SHP77 treated with DMSO at 0.1 percent for 48 hours (cell line): ENCODE measurements at places on chromosomes 13 and 19.

- no peak for DNase-seq
Observed at GRCh38 chr13:27130979-27131623, 40.5 kb downstream of the USP12 start.

GRCh38 chr13:80903911-80904310 lies 563.0 kb upstream of the SPRY2 start:
- no peak for DNase-seq

DNA sequence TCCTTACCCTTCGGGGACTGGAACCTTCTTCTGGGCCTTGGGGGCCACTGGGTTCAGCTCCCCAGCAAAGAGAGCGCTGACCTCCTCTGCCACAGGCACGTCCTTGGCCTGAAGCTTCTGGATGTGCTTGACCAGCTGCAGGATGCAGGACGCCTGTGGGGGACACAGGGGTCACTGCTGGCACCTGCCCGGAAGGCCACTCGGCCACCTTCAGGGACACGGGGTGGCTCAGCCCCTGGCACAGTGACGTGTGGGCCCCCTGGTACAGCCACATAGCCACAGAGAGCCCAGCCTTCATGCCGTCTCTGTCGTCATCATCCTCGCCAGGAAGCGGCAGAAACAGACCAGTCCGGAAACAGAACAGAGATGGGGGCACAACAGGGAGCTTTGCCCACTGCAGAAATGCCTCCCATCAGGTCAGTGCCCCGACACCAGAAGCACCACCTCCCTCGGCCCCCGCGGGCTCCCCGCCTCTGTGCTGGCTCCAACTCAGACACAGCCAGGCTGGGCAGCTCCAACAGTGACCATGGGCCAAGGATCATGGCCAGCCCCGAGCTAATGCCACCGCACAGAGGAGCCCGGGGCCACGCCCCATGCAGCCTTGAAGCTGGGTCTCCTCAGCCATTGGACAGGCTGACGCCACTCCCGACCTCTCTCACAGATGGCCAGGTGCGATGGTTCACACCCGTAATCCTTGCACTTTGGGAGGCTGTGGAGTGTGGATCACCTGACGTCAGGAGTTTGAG lies 20.7 kb downstream of the IZUMO4 start:
- DNase-seq, result no peak

GRCh38 chr13:70415136-70415535 lies 306.9 kb upstream of the KLHL1 start:
- DNase-seq, result no peak

DNA sequence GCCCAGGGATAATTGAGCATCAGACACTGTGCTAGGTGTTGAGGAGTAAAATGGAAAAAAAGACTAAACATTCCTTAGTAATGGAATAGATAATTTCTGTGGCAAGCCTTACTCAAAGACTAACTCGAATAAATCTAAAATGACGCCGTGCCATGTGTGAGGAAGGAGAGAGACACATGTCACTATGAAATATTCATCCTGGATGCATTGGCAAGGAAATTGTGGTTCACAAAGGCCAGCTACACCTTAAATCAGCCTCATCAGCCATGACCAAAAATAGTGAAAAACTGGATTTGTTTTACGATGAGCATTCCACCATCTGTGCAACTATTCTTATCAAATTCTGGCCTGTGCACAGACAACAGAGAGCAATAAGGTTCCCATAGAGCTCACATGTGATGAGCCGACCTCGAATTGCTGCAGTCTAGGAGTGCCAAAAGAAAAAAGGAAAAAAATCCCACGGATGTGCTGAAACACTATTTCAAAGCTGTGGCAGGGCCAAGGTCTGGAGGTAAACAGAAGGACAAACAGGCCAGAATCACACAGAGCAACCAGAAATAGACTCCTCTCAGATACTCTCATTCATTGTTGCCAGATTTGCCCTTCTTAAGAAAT lies 505.7 kb downstream of the EFNB2 start:
- no peak for DNase-seq

DNA sequence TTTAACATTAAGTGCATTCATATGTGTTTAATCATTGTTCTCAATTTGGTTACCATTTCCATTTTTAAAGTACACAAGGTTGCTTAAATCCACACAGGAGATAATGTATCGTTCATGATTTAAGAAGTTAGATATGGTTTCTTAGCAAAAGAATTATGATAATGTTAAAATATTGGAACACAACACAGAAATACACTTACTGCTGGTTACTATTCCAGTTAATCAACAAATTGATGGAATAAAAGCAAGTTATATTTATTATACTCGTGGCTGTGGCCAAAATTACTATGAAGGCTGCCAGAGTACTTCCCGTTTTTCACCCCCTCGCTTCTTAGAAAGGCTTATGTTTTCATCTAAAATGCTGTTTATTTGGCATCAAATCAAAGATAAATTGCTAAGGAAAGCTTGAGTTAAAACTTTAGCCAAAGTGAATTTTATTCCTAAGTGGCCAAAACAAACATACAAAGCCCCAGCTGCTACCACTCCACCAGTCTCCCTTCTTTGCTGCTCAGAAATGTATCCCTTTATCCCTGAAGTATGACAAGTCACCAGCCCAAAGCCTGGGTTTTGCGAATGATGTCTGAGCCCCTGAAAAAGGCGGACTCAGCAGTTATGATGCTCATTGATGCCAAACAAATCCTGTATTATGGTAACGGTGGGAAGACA lies 27.7 kb downstream of the LCP1 start:
- no peak for DNase-seq

GRCh38 chr19:51777570-51778462 lies 16.8 kb downstream of the FPR2 start:
- peak; percentile 29 for DNase-seq

- no peak for DNase-seq
Observed at GRCh38 chr19:28577233-28577632, 635.7 kb downstream of the UQCRFS1 start.

DNA sequence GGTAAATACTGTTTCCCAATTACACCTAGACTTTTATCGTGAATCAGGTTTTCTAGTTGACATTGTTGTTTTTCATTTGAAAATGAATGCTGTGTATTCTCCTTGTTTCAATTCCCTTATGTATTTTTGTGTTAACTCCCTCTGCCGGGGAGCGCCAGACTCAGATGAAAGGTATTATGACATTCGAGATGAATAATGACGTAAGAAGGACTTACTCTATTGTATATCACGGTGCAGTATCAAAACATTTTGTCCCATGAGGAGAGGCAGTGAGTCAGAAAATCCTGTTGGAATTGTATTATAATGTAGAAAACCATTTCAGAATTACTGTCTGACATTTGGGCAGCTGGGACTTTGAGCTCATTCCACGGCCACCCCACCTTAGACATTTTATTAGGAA lies 61.6 kb downstream of the LRCH1 start:
- no peak for DNase-seq

DNA sequence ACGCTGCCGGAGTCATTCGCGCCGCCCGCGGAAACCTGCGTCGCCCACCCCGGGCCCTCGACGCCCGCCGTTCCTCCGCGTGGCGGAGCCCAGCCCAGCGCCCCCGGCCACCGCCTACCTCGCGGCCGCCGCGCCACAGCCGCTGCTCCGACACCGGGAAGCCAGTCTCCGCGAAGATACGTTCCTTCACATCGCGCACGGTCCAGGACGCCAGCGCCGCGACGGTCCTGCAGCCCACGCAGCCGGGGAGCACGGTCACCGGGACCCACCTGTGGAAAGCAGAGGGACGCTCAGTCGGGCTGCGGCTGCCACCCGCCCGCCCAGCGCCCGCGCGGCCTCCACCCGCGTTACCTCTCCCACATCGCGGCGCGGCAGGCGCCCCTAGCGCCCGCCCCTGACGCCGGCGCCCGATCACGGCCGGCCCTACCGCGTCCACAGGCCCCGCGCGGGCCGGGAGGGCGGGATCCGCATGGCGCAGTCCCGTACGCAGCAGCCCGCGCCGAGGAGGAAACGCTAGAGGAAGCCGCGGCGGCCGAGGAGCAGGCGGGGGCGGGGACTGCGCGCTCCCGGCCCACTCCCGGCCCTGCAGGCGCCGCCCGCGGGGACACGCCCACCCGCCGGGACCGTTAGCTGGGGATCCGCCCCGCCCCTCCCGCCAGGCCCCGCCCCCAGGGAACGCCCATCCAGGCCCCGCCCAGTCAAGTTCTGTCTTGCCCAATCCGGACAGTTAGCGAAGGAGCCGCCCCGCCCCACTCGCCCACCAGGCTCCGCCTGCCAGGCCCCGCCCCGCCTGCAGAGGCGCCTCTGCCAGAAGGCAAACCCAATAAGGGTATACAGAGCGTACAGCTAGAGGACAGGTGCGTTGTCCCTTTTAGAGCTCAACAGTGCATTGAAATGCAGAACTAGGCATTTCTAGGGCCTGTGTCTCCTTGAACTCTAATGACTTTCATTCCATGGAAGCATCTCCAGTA lies 58.2 kb downstream of the SACS start:
- DNase-seq, result peak; percentile 76

GRCh38 chr19:12092956-12093355 lies 28.4 kb downstream of the ZNF844 start:
- no peak for DNase-seq

DNA sequence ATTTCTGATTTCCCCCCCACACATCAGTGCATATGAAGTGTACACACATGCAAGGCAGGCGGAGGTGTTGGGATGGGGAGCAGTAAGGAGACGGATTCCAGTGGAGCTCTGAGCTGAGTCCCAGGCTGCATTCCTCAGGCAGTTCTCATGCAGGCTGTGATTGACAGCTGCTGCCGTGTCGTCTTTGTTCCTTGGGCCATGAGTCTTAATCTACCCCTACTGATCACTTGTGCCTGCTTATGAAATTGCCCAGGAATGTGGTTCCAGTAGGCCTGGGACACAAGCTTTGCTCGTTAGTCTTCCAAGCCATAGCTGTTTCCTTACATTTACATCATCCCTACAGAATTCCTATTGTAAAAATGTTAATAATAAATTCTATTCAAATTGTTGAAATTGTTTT lies 1241.9 kb downstream of the UQCRFS1 start:
- DNase-seq, result no peak

DNA sequence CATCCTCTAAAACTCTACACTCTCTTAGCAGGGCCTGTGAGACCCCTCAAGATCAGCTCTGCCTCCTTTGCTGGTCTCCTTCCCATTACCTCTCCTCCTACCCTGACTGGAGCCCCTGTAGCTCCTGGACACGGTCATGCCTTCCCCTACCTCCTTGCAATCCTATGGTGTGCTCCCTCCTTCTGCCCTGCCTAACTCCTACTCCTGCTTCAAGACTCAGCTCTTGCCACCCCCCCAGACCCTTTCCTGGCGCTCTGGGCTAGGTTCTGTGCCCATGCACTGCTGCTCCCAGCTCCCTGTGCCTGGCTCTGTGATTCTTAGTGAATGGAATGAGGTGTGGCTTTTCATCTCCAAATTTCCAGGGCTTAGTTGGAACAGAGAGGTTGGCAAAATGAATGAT lies 28.0 kb upstream of the TPTE2 start:
- DNase-seq, result no peak

DNA sequence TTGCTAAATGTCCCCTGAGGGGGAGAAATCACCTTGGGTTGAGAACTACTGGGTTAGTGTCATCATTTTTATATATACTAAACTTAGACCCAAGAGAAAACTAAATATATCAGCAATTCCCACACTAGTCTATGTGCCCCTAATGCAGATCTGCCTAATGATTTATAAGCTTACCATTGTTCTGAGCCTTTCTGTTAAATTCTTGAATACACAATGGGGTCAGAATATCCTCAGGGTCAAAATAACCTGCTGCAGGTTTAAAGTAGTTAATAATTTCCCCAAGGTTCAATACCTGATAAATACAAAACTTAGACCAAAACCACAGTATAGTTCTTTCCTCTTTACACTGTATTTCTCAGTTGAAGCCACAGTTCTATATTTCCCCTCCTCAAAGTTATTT lies 4.6 kb downstream of the VWA8 start:
- DNase-seq, result no peak

GRCh38 chr19:57273014-57273413 lies 7.3 kb upstream of the ZNF460 start:
- no peak for DNase-seq

- no peak for DNase-seq
Observed at GRCh38 chr13:63625869-63626268, 2210.2 kb upstream of the PCDH20 start.

DNA sequence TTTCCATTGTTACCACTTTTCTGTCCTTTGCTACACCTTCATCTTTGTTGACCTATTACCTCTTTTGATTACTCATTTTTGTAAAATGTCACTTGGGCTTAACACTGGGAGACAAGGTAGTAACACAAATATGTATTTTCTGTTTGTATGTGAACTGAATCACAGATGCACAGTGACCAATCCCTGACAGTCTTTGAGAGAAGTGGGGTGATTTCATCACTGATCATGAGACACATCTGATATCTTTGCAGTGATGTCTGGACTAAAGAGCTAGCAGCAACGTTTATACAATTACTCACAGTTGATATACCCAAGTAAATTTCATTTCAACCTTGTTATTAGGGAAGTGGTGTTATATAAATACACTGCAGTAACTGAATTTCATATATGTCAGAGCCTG lies 1397.4 kb upstream of the SPRY2 start:
- DNase-seq, result no peak

GRCh38 chr19:35013041-35013819 lies 13.1 kb downstream of the GRAMD1A start:
- peak; percentile 16 for DNase-seq

DNA sequence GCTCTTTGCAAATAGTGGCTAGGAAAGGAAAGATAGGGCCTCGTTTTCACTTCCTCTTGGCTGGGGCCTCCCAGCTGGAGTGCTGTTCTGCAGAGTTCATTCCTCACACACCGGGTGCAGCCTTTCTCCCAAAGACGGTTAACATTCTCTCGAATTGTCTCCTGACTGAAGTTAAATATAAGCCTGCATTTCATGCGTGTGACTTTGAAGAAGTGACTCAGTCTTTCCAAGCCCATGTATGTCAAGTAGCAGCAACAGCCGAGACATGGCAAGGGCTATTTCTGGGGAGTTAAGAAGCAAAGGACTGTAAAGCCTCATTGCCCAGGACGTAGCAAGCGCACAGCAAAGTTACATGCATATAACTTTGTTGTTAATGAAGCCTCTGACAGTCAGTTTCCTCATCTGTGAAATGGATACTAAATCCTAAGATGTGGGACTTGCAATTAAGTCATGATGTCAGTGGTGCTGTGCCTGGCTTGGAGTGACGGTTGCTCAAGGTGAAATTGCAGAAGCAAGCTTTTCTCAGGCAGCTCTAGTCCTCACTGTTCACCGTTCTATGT lies 502.4 kb downstream of the MYO16 start:
- no peak for DNase-seq

DNA sequence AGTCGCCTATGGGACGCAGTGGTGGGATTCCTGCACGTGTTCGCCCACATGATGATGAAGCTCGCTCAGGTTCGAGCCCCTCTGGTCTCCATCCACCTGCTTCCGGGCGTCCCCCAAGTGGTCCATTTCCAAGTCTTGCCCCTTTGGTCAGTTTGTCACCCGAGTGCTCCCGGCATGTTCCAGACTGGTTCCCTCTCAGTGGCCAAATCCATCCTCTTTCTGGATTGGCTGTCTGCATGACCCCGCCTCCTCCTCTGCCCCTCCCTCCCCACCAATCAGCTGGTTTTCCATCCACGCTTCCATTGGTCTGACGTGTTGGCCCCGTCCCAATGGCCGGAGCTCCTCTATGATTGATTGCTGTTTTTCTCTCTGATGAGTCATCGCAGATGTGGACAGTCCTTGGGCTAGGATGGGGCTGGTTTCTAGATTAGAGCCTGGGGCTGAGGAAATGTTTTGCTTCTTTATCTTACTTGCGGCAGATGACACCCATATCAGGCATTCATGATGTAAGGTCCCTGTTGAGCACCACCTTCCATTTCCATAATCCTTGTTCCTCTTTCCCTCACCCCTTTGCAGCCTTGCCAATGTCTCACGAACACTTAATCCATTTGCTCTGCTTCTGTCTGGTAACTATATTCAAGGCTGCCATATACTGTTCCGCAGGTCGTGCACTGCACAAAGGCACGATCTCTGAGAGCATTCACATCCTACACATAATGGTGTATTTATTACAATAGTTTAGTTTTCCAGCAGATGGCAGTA lies 73.8 kb downstream of the MAP4K1 start:
- DNase-seq, result peak; percentile 90
